ENCODE measurements at places on chromosomes 13 and 19. TPM values are rescaled to one million over a fixed set of nuclear protein-coding genes. Genes with fewer than 3 reads are reported as not detected.

Gene CCDC70
- not detected for total RNA-seq

Gene KLK10
- not detected for total RNA-seq

Gene CGB1
- total RNA-seq: not detected

Gene ZNF569
- total RNA-seq: 8.4 TPM

Gene IZUMO1
- not detected for total RNA-seq

Gene ZNF723
- total RNA-seq: not detected

Gene SIGLEC5
- total RNA-seq: not detected

Gene NOTCH3
- 44.4 TPM for total RNA-seq

Gene ZNF557
- 15.8 TPM for total RNA-seq

Gene ABCA7
- 21.6 TPM for total RNA-seq

Gene SIN3B
- total RNA-seq: 19.9 TPM

Gene GJB2
- 0.18 TPM for total RNA-seq

Gene MEIS3
- total RNA-seq: 14.5 TPM

Gene CRB3
- total RNA-seq: not detected

Gene ZNF682
- 2.8 TPM for total RNA-seq

Gene ZIC2
- total RNA-seq: not detected

Gene VN1R4
- total RNA-seq: not detected

Gene ZNF581
- total RNA-seq: 13.9 TPM

Gene ATCAY
- total RNA-seq: not detected

Gene PLA2G4C
- 6.3 TPM for total RNA-seq

Gene METTL21C
- 1.8 TPM for total RNA-seq

Gene COX7A1
- 17.0 TPM for total RNA-seq

Gene KLK12
- not detected for total RNA-seq

Gene OVOL3
- not detected for total RNA-seq

Gene GATAD2A
- total RNA-seq: 46.4 TPM
